GM12892 (cell line): ENCODE measurements at places on chromosomes 2 and 18.

GRCh38 chr2:157053876-157054275 lies 203.6 kb upstream of the GALNT5 start:
- DNase-seq, result no peak

DNA sequence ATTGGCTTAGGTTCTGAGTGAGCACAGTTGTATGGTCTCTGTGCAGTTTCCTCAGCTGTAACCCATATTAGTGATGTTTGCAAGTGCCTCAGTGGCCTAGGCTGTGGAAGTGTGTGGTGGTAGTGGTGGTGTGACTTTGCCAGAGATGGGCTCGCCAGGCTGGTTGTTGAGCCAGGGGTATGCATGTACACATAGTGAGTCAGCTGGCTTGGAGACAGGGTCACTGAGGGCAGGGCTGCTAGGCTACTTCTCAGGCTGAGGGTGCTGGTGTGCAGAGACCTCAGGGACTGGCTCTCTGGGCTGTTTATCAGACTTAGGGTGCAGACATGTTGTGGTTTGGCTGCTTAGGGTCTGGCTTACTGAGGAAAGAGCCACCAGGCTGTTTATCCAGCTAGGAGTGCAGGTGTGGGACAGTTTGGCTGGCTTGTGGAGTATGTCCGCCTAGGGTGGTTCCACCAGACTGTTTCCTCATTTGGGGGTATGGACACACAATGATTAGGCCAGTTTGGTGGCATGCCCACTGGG lies 15.0 kb downstream of the APLF start:
- DNase-seq, result no peak

DNA sequence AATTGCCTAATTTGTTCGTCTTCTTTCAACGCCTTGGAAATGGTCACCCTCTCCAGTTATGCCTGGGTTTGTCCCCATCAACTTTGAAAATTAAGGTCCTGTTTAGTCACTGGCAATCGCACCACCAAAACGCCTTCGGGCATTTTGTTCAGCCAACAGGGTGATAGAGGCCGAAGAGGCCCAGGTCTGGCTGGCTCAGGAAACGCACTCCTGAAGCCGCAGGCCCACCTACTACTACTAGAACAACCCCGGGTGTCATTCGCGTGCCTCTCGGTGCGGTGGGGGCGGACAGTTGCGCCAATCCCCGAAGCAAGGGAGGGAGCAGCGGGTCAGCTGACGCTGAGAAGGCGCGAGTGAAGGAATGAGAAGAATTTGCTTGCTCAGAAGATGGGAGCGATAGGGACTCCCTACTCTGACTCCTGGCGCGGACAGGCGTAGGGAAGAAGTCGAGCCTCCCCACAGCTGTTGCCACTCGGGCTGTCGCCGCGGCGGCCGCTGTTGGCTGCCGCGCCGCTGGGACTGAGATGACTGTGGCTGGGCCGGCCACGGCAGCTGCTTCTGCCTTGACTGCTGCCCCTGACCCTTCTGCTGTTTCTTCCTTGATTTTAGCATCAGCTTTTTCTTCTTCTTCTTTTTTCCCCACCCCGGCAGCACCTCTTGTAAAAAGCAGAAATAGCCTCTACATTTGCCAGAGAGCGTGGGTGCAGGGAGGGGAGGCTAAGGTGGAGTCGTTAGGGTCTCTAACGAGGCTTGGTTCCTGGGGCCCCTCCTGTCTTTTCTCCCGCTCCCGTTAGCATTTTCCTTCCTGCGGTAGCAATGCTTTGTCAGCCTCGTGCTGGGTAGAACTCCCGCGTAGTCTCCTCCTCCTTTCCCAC lies 387.6 kb downstream of the FIGN start:
- DNase-seq, result no peak

GRCh38 chr2:83959266-83959665 lies 499.8 kb downstream of the SUCLG1 start:
- DNase-seq, result no peak

DNA sequence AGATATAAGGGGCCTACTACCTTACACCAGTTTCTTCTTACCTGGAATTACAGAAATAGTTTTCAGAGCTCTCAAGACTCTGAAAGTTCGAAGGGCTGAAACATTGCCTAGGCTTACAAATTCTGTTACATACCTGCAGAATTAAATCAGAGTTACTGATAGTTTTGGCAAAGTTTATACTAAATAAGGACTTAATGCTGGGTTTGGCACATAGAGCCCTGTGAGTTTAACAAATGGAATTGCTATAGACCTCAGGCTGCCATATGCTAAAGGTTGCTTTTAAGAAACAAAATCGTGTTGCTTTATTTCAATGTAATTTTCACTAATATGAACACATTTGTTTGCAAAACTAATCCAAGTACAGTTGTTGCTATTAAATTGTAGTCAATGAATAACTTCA lies 40.1 kb downstream of the SCN3A start:
- DNase-seq, result no peak

- DNase-seq, result no peak
These were observed 109.9 kb upstream of the COPS8 start for GRCh38 chr2:236975766-236976165.

DNA sequence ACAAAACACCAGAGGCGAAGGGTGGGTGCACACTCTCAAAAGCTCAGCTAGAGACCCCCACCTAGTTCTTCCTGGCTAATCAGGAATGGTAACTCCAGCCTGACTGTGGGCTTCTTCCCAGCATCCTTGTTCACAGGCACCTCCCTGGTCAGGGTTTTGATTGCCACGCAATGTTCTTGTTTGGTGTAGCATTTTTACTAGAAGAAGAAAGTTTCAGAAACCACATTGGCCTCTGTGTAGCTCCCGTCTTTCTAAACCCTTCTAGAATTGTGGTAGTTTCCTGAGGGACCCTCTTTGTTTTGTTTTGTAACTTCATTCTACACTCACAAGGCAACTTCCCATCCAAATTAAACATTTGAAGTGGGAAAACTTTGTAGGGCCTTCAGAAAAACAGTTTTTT lies 254.5 kb upstream of the EPAS1 start:
- DNase-seq, result no peak

- DNase-seq, result no peak
These were observed 47.2 kb downstream of the VIL1 start for GRCh38 chr2:218465987-218466633.

DNA sequence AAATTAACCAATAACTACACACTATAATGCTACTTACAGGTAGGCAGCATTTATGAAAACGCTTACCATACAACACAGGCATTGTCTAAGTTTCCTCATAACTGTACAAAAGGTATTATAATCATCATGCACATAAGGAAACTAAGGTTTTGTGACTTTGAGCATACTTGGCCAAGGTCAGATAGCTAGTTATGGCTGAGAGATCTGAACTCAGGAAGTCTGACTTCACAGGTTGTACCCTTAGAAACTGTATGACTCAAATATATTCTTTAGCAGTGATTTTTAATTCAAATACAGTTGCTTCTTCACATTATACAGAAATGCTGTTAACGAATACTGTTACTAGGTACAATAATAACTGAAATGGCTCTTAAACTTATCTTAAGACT lies 89.3 kb downstream of the TRIP12 start:
- DNase-seq, result no peak

GRCh38 chr2:190759749-190760213 lies 110.9 kb downstream of the NAB1 start:
- DNase-seq, result no peak

DNA sequence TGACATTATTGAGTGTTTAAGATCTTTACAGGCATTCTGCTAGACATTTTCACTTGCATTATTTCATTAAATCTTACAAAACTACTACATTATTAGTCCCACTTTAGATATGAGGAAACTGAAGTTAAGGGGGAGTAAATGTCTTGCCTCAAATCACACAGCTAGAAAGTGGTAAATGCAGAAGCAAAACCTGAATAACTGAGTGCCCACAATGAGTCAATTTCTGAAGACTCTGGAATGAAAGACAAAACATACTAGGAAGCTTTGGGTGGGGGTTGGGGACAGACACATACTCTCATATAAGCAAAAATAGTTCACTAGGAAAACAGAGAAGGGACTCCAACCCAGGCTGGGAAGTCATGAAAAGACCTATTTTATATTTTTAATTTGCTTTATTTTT lies 214.4 kb upstream of the LRATD1 start:
- no peak for DNase-seq

DNA sequence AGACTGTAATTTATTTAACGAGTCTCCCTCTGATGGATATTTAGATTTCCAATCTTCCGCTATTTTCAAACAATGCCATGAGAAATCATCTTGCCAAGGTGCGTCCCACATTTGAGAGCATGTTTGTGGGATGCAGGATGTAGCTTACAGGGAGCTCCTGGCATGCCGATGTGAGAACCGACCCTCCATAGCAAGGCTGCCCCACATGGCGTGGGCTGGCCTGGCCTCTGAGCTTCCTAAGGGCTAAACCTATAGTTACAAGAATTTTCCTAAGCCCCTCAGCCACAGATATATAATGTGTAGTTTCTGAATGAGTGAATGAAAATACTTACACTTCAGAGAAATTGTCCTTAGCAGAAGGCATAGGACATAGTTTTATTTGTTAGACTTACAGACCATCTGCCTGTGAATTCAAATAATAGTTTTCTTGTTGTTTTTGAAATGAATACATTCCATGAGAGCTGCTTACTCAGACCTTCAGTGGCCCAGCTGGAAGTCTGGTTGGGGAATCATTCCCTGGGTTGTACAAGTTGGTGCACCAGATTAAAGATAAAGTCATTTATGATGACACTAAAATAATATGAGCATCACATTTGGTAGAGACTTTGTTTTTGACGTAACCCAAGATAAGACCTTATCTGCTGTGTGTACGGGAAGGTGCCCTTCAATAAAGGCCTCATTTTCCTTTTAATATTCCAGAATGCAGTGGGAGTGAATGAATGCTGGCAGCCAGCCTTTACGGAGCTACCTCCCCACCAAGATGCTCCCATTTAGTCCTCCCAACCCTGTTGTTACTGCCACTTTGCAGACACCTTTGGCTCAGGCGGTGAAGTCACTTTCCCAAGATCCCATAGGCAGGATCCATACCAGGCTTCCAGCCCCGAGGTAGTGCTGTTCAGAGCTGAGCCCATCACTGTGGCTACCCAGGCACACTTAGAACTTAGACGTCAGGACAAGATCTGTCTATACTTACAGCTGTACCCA lies 107.1 kb downstream of the GLI2 start:
- DNase-seq, result no peak

- no peak for DNase-seq
These were observed 8.6 kb upstream of the MTX2 start for GRCh38 chr2:176260689-176261088.

DNA sequence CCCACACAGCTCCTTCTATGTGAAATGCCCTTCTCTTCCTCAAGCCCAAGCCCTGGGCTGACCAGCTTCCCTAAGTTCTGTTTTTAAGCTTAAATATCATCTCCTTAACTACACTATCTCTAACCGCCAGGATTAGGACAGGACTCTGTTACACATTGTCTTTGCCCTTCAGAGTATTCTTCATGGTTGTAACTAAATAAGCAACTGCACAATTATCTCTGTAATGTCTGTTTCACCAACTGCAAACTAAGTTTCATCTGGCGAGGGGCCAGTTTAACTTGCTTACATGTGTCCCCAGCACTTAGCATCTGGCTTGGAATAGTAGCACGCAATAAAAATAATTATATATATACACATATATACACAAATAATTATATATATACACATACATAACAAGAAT lies 1.1 kb upstream of the ERMN start:
- DNase-seq, result no peak

DNA sequence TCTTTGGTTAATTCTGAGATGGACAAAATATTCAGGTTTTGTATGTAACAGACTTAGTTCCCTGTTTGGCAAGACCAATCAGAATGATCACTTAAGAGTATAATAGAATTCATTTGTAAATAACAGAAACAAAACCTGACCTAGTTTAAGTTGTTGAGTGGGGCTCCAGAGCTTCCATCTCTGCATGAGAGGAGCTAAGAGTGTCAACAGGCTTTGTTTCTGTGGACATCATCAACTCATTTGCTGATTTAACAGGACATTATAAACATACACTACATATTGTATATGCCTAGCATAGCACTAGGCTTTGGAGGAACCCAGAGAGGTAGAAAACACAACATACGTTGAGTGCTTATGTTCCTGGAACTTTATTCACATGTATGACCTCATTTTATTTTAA lies 75.3 kb upstream of the TRIB2 start:
- no peak for DNase-seq

- DNase-seq, result no peak
These were observed 1.7 kb downstream of the HNRNPLL start for GRCh38 chr2:38600921-38601455.

DNA sequence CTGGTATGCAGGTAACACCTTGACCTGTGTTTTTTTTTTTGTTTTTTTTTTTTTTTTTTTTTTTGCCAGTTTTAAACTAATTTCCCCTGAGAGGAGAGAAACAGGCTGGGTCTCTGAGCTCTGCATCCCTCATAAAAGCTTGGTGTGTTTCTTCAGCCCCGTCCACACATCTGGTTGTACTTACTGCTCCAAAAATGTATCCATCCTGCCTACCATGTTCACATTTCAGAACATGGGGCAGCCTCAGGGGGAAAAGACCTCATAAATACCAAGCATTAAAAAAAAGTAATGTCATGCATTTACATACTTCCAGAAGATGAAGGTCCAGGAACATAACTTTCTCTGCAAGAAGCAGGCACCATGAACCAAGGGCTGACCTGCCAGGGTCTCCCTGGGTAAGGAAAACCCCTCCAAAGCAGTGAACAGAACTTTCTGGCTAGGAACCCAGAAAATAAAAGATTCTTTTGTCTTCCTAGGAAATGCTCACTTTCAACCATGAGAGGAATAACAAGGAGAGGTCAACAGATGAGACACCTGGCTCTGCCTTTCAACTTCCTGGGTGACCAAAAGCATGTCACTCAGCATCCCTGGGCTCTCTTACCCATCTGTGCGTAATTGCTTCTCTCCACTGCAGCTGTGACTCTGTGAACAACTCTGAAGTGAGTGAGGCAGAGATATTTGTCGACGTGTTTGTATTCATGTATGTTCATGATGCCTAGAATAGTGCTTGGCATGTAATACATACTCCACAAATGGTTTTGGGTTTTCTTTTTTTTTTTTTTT lies 118.6 kb downstream of the MCFD2 start:
- DNase-seq, result no peak

DNA sequence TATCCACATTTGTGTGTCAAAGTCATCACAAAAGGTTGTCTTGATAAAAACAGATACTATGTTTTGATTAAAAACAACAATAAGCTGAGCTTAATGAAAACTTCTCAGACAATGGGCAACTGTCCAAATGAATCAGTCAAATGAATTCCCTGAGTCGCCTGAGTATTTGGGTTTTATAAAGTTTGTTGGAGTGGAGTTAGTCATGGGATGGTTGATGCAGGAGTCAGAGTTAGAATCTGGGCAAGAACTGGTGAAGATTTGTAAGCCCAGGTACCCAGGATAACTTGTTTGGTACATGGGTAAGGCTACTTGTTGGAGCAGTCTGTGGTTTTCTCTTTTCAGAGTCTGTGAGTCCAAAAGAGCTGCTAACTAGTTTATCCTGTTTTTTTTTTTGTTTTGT lies 34.4 kb upstream of the RAPGEF4 start:
- no peak for DNase-seq

DNA sequence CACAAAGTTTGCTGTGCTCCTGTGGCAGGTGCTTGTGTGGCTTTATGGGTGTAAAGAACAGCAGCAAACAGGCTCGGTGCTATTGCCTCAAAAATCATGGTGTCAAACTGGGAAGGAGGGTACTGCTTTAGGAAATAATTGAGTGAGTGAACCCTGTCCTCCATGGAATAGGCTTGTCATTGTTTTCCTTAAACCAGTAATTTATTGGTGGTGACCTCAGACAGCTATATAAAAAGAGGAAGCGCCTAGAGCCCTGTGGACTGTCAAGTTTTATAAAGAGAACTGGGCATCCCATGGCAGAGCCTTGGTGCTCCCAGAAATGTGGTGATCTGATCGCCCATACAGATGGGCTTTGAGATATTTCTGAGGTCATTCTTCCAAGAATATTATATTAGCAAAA lies 4.7 kb upstream of the CXCR4 start:
- no peak for DNase-seq
